H1 (cell line): ENCODE measurements at places on chromosomes 2 and 18.

DNA sequence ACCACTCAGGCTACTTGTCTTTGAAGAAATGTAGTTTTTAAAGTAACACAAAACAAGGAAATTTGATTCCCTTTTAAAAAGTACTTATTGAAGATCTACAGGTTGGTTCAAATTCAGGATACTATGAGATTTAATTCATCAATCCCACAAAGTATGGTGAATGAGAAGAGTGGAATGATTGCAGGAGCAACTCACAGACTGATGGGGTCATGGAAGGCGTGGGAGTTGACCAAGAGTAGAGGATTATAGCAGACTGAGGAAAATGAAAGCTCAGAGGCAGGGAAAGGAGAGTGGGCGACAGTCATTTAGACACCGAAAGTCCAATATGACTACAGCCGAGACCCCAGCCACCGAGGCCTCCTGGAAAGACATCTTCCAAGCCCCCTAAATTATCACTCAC, 12.5 kb upstream of the DAPL1 start:
- H3K27ac ChIP-seq = no peak overlapping the region
- H3K4me3 ChIP-seq = no peak overlapping the region
- H3K4me1 ChIP-seq = peaks cover 5% of the 10 kb centered on the region
- H3K36me3 ChIP-seq = no peaks in the 10 kb centered on the region

DNA sequence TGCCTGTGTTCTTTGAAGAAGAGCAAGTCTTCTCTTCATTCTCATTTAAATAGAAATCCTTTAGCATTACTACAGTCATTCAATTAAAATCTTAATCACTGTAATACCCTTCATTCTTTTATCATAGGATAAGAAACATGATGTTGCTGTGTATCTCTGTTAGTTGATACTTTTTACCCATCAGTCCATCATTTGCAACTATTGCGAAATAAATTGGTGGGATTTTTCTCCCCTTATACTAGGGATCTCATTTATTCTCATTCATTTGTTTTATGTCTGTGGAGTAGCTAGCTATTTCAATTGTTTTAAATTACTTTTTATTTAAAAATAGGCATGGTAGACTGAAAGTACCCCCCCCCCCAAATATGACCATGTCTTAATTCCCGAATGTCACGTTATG, 235.3 kb downstream of the KIAA1328 start:
- H3K4me3 ChIP-seq = no peak overlapping the region
- no peak overlapping the region for H3K27ac ChIP-seq
- H3K27me3 ChIP-seq = no peaks in the 10 kb centered on the region
- DNase-seq = no peak

DNA sequence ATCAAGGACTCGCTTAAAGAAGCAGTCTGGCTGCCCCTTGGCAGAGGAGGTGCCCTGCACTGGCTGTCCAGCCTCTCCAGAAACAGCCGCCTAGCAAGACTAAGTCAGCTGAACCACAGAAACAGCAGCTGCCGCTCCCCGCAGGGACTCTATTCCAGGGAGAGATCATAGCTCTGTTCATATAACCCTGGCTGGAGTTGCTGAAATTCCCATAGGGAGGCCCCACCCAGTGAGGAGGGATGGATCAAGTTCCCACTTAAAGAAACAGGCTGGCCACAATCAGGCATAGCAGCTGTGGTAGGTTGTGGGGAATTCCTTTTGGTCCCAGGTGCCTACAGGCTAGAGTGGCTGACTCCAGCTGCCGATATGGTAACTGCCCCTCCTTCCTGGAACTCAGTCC, 74.2 kb upstream of the MC4R start:
- H3K27me3 ChIP-seq = no peaks in the 10 kb centered on the region
- DNase-seq = no peak
- H3K4me1 ChIP-seq = peaks cover 10% of the 10 kb centered on the region; the same call in 1 of the 2 replicates
- no peak overlapping the region for H3K4me3 ChIP-seq

DNA sequence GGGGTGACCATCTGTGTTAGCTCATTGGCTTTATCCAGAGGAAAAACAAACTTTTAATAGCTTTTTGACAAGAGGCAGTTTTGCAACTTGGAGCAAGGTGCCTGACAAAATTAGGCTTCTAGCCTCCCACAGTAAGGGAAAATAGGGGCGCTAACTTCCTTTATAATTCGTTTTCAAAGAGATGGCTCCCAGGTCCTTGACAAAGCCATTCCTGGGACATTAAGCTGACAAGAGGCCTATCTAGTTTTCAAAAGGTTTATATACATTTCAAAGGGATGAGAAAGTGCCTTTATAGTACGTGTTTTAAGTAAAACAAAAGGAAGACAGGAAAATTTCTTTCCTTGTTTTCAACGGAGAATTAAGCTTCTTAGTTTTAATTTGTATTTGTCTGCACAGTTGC, 159.4 kb upstream of the GCFC2 start:
- H3K4me3 ChIP-seq = no peak overlapping the region
- no peak overlapping the region for H3K27ac ChIP-seq

- no peak for DNase-seq
- H3K4me1 ChIP-seq = no peaks in the 10 kb centered on the region; the same call in 1 of the 2 replicates
- H3K4me3 ChIP-seq = no peak overlapping the region
- H3K27me3 ChIP-seq = no peaks in the 10 kb centered on the region
These were observed 27.9 kb upstream of the NT5DC4 start for GRCh38 chr2:112692918-112693317.

GRCh38 chr2:42132966-42133641, 36.0 kb upstream of the EML4 start:
- H3K36me3 ChIP-seq = no peaks in the 10 kb centered on the region
- DNase-seq = no peak
- peaks cover 16% of the 10 kb centered on the region for H3K4me1 ChIP-seq

GRCh38 chr2:23286758-23287704, 97.9 kb upstream of the KLHL29 start:
- H3K27me3 ChIP-seq = no peaks in the 10 kb centered on the region
- no peaks in the 10 kb centered on the region for H3K36me3 ChIP-seq
- no peak overlapping the region for H3K4me3 ChIP-seq

- DNase-seq = no peak
- H3K27me3 ChIP-seq = no peaks in the 10 kb centered on the region
- H3K36me3 ChIP-seq = no peaks in the 10 kb centered on the region
- H3K4me3 ChIP-seq = no peak overlapping the region
- no peak overlapping the region for H3K27ac ChIP-seq
- H3K4me1 ChIP-seq = no peaks in the 10 kb centered on the region; the same call in 1 of the 2 replicates
These were observed 206.1 kb downstream of the FAM210A start for GRCh38 chr18:13520306-13520705.

- no peaks in the 10 kb centered on the region for H3K27me3 ChIP-seq
- H3K36me3 ChIP-seq = peaks cover 16% of the 10 kb centered on the region
- no peak overlapping the region for H3K27ac ChIP-seq
- H3K4me3 ChIP-seq = no peak overlapping the region
- H3K4me1 ChIP-seq = no peaks in the 10 kb centered on the region
- no peak for DNase-seq
These were observed 82.9 kb downstream of the POLR1A start for GRCh38 chr2:86022661-86023365.
